ENCODE measurements at places on chromosomes 6 and 20.

DNA sequence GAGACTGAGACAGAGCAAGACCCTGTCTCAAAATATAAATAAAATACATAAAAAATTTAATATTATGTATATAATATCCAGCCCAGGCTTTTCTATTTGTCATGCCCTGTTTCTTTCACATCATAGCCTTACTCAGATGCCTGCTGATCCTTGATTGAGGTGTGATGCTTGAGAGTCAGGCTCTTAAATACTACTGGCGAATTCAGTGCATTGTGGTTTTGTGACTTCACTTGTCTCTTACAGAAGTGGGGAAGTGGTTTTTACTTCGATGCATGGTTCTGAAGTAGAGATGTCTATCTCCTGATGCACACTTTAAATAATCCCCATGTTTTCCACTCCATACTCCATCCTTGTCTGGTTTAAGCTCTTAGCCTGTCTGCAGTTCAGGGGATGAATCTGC is 29.1 kb downstream of the ASXL1 start:
- no peak overlapping the region for H3K4me3 ChIP-seq
- no peaks in the 10 kb centered on the region for H3K27me3 ChIP-seq
- peaks cover 5% of the 10 kb centered on the region for H3K4me1 ChIP-seq
- peaks cover 28% of the 10 kb centered on the region for H3K36me3 ChIP-seq
- no peak overlapping the region for H3K27ac ChIP-seq

GRCh38 chr20:62481425-62482145 is 5.8 kb upstream of the GATA5 start:
- DNase-seq: no peak
- H3K27ac ChIP-seq: no peak overlapping the region
- no peaks in the 10 kb centered on the region for H3K36me3 ChIP-seq
- no peak overlapping the region for H3K4me3 ChIP-seq

DNA sequence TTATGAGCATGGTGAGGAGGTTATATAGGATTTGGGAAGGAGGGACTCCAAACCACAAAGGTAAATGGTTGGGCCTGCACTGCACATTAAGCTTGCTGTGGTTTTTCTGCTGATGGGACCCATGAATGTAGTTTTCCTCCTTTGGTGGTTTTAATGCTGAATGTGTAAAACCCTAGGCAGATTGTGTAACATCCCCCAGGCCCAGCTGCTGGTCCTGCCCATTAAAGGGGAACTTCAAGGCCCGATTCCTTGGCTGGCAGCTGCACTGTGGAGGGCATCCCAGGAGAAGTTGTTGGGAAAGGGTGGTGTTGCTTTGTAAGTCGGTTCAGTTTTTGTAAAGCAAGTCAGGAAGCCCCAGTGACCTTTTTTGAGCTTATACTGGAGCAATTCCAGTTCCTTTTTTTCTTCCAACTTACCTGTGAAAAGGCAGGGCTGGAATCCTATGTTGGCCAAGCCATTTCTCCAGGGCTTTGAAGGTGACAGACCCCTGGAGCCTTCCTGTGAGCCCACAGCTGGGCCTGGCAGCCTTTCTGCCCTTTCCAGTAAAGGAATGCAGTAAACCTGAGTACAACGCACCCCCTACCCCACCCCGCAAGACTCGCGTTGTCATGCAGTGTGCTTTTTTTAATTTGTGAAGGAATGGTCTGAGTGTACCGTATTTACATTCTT is 43.1 kb upstream of the NAA20 start:
- DNase-seq: no peak
- peaks cover 51% of the 10 kb centered on the region for H3K27me3 ChIP-seq
- no peaks in the 10 kb centered on the region for H3K36me3 ChIP-seq
- H3K4me1 ChIP-seq: no peaks in the 10 kb centered on the region
- no peak overlapping the region for H3K27ac ChIP-seq
- H3K4me3 ChIP-seq: no peak overlapping the region

DNA sequence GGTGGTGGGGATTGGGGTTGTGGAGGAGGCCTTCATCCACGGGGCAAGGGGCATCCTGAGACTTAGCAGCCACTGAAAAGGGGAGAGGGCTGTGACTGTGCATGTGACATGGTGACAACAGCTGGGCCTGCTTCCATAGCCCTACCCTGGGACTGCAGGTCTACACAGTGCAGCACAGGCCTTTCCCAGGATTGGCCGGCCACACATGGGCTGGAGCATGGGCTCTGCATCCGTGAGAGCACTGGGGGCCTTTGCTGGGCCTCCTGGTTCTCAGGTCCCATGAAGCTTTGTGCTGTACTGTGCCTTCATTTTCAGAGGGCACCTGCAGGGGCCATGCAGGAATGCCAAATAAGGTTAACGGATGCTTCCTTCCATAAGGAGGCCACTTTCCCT is 56.0 kb downstream of the ZDHHC14 start:
- peaks cover 11% of the 10 kb centered on the region for H3K4me1 ChIP-seq
- no peak overlapping the region for H3K27ac ChIP-seq
- no peak overlapping the region for H3K4me3 ChIP-seq
- H3K36me3 ChIP-seq: no peaks in the 10 kb centered on the region

DNA sequence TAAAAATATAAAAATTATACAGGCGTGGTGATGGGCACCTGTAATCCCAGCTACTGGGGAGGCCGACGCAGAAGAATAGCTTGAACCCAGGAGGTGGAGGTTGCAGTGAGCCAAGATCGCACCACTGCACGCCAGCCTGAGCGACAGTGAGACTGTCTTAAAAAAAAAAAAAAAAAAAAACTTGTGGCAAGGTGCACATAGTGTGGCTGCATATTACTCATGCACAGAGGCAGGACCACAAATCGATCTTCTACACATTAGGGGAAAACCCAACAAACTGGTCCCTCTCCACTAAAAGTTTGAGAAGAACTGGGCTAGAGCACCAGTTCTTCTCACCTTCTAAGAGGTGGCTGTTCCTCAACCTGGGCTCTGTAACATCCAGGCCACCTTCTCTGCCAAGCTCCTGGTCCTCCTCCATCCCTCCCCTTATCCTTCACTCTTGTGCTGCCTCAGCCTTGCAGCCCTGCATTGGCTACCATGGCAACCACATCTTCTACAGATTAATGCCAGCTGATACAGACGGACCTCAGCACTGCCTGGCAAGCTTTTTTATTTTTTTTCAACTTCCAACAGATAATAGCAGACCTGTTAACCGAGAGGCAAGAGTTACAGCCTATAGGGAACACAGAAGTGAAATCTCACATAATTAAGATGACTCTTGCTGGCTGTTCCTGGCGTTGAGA is 88.0 kb downstream of the ATP9A start:
- peaks cover 37% of the 10 kb centered on the region for H3K27me3 ChIP-seq
- no peaks in the 10 kb centered on the region for H3K4me1 ChIP-seq
- no peak for DNase-seq
- H3K4me3 ChIP-seq: no peak overlapping the region
- no peak overlapping the region for H3K27ac ChIP-seq

GRCh38 chr20:24935140-24935539 is 13.9 kb upstream of the CST7 start:
- H3K4me1 ChIP-seq: peaks cover 3% of the 10 kb centered on the region
- no peak for DNase-seq
- no peaks in the 10 kb centered on the region for H3K36me3 ChIP-seq
- H3K4me3 ChIP-seq: no peak overlapping the region

- H3K27ac ChIP-seq: no peak overlapping the region
- H3K27me3 ChIP-seq: no peaks in the 10 kb centered on the region
- no peak for DNase-seq
- no peaks in the 10 kb centered on the region for H3K36me3 ChIP-seq
Measured at GRCh38 chr6:47437592-47437991, 40.0 kb upstream of the CD2AP start.

GRCh38 chr6:1633366-1634021 is 23.8 kb downstream of the FOXC1 start:
- peaks cover 78% of the 10 kb centered on the region for H3K27me3 ChIP-seq
- peaks cover 12% of the 10 kb centered on the region for H3K4me1 ChIP-seq
- no peak overlapping the region for H3K4me3 ChIP-seq

- H3K36me3 ChIP-seq: no peaks in the 10 kb centered on the region
- H3K4me1 ChIP-seq: no peaks in the 10 kb centered on the region
- no peak overlapping the region for H3K4me3 ChIP-seq
- no peak overlapping the region for H3K27ac ChIP-seq
- DNase-seq: no peak
- H3K27me3 ChIP-seq: peaks cover 8% of the 10 kb centered on the region
Measured at GRCh38 chr20:31927627-31928159, 24.2 kb downstream of the PDRG1 start.

GRCh38 chr6:105199711-105200110 is 19.9 kb upstream of the POPDC3 start:
- H3K27ac ChIP-seq: no peak overlapping the region
- H3K4me3 ChIP-seq: no peak overlapping the region
- peaks cover 4% of the 10 kb centered on the region for H3K27me3 ChIP-seq
- no peaks in the 10 kb centered on the region for H3K36me3 ChIP-seq
- H3K4me1 ChIP-seq: no peaks in the 10 kb centered on the region

- H3K36me3 ChIP-seq: no peaks in the 10 kb centered on the region
- DNase-seq: no peak
- H3K4me3 ChIP-seq: no peak overlapping the region
- no peak overlapping the region for H3K27ac ChIP-seq
Measured at GRCh38 chr6:16632101-16632500, 129.2 kb downstream of the ATXN1 start.

DNA sequence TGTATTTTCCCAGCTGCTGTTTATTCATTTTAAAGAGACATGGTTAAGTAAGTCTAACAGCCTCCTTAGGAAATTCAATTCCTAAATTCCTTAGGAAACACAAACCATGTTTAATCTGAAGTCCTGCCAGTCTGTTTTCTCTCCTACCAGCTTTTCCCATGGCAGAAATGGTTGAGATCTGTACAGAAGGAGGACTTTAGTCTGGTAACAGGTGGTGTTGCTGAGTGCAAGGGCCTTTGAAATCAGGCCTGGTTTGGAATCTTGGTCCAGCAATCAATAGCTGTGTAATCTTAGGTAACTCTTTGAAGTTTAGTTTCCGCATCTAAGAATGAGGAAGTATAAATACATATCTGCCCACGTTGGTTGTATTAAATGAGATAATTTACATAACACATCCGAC is 232.5 kb downstream of the LAMA2 start:
- H3K36me3 ChIP-seq: no peaks in the 10 kb centered on the region
- no peaks in the 10 kb centered on the region for H3K27me3 ChIP-seq
- no peak for DNase-seq
- no peaks in the 10 kb centered on the region for H3K4me1 ChIP-seq
- H3K27ac ChIP-seq: no peak overlapping the region
- H3K4me3 ChIP-seq: no peak overlapping the region

GRCh38 chr6:126041516-126041915 is 55.2 kb downstream of the TRMT11 start:
- peaks cover 82% of the 10 kb centered on the region for H3K36me3 ChIP-seq
- H3K27ac ChIP-seq: no peak overlapping the region
- H3K27me3 ChIP-seq: no peaks in the 10 kb centered on the region
- no peaks in the 10 kb centered on the region for H3K4me1 ChIP-seq
- no peak overlapping the region for H3K4me3 ChIP-seq

GRCh38 chr6:100503043-100503705 is 38.5 kb upstream of the SIM1 start:
- H3K27ac ChIP-seq: no peak overlapping the region
- H3K36me3 ChIP-seq: no peaks in the 10 kb centered on the region
- H3K27me3 ChIP-seq: no peaks in the 10 kb centered on the region
- no peak overlapping the region for H3K4me3 ChIP-seq
- H3K4me1 ChIP-seq: no peaks in the 10 kb centered on the region

- H3K27me3 ChIP-seq: no peaks in the 10 kb centered on the region
- no peak for DNase-seq
- no peak overlapping the region for H3K4me3 ChIP-seq
- no peak overlapping the region for H3K27ac ChIP-seq
- H3K36me3 ChIP-seq: no peaks in the 10 kb centered on the region
- H3K4me1 ChIP-seq: no peaks in the 10 kb centered on the region
Measured at GRCh38 chr6:146355521-146356100, 188.0 kb upstream of the RAB32 start.

- H3K27ac ChIP-seq: no peak overlapping the region
- H3K36me3 ChIP-seq: no peaks in the 10 kb centered on the region
- H3K4me1 ChIP-seq: no peaks in the 10 kb centered on the region
- no peak for DNase-seq
Measured at GRCh38 chr20:46034039-46034438, 5.0 kb downstream of the SLC12A5 start.

- H3K4me3 ChIP-seq: no peak overlapping the region
- H3K36me3 ChIP-seq: no peaks in the 10 kb centered on the region
- no peak for DNase-seq
- H3K27me3 ChIP-seq: peaks cover 58% of the 10 kb centered on the region
Measured at GRCh38 chr6:163739408-163739725, 324.8 kb downstream of the QKI start.

GRCh38 chr20:10167040-10167439 is 51.6 kb upstream of the SNAP25 start:
- no peaks in the 10 kb centered on the region for H3K27me3 ChIP-seq
- no peak overlapping the region for H3K4me3 ChIP-seq
- no peaks in the 10 kb centered on the region for H3K36me3 ChIP-seq
- no peak for DNase-seq
- no peak overlapping the region for H3K27ac ChIP-seq
- H3K4me1 ChIP-seq: no peaks in the 10 kb centered on the region

DNA sequence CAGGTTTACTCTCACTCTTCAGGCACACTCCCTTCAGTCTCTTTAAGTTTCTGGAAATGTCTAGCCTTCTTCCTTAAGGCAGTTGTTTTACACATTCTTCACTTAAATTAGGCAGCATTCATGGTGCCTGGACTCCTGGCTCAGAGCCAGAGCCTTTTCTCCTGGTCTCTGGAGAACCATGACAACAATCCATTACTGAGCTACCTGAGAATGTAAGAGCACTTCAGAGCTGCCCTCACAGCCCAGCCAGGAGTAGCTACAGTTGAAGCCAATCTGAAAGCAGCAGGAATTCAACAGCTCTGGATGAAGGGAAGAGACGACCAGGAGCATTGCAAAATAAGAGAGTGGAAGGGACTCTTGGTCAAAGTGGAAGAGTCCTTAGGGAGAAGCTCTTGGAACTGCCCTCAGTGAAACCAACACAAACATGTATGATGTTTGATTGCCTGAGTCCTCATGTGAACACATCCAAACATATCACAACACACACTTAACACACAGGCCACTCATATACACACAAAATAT is 416.8 kb upstream of the SPTLC3 start:
- no peak overlapping the region for H3K27ac ChIP-seq
- DNase-seq: no peak
- no peaks in the 10 kb centered on the region for H3K36me3 ChIP-seq
- no peaks in the 10 kb centered on the region for H3K27me3 ChIP-seq
- no peaks in the 10 kb centered on the region for H3K4me1 ChIP-seq

GRCh38 chr20:14507711-14508110 is 170.3 kb upstream of the FLRT3 start:
- H3K27me3 ChIP-seq: no peaks in the 10 kb centered on the region
- H3K4me1 ChIP-seq: no peaks in the 10 kb centered on the region
- H3K27ac ChIP-seq: no peak overlapping the region
- H3K36me3 ChIP-seq: no peaks in the 10 kb centered on the region
- DNase-seq: no peak

DNA sequence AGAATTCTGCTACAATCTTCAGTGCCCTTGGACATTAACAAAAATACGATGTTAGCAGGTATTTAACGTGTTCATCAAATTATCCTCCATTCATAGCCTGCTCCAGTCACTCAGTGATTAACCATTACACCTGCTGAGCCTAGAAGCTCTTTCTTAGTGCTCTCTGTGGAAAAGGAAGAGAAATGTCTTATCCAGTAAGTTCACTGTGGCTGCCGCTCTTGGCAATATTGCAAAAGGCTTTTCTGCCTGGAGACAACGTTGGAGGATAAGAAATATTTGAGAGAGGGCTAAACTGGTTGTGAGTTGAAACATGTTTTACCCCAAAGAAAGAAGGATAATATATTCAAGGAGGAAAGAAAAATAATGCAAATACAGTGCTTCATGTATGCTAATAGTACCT is 217.4 kb upstream of the HSF2 start:
- no peaks in the 10 kb centered on the region for H3K4me1 ChIP-seq
- H3K36me3 ChIP-seq: no peaks in the 10 kb centered on the region
- DNase-seq: no peak
- no peak overlapping the region for H3K4me3 ChIP-seq
